Naive thymus-derived CD8-positive, alpha-beta T cell (primary cell): ENCODE measurements at places on chromosomes 4 and X.

DNA sequence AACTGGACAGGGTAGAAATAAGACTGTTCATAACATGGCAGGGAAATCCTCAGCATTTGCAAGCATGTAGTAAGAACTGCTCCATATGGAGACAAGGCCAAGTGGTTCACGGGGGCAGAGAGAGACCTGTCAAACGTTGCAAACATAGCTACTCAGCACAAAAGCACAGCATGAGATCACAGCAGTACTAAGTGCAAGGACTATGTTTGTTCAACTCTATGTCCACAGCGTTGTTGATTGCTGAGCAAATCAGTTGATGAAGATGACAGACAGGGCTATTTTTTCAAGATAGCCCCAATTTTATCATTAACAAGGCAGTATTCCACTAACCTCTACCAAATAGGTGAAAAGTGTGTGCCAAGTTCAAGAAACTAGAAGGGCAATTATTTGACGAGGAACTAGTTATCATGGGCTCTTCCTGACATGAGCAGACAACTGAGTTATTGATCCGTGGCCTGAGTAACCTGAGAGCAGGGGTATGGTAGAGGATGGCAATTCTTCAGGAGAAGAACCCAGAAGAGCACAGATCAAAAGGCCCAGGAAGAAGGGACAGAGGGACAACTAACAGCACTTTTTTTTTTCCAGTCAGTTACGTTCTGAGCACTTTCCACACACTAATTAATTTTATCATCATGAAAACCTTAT is 57.4 kb downstream of the SPOCK3 start:
- DNase-seq, result no peak

- no peak for DNase-seq
These were observed 2.0 kb upstream of the ZDHHC9 start for GRCh38 chrX:129845616-129846190.

DNA sequence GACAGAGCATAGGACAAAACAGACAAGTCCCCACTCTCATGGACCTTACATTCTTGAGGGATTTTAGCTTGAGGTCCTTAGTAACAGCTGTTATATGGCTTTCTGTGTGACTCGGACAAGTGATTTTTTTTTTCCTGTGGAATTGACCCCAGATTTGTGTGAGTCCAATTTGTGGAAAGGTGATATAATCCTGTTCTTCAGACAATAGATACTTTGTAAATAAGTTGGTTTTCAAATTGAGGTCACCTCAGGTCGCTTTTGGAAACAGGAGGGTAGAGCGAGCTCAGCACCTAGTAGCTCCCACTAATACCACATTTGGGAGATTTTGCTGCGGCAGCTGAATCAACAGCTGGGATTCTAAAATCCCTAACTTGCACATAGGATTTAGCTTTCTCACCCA is 1008.8 kb downstream of the ADGRL3 start:
- no peak for DNase-seq

GRCh38 chrX:29071525-29072320 is 484.5 kb downstream of the IL1RAPL1 start:
- no peak for DNase-seq

DNA sequence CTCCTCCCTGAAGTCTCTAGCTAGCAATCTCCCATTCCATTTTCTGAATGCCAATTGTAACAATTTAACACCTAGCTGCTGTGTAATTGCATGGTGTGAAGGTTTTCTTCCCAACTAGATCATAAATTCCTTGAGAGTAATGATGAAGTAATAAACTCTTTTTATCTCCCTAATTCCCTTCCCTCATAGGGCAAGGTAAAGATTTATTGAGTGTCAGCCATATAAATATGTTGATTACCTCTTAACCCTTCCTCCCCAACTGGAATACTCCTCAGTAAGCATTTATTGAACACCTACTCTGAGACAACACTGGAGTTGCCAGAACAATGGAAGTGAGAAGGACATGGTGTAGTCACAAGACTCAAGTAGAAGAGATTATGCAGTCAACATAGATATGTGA is 112.7 kb downstream of the CLCN5 start:
- no peak for DNase-seq

GRCh38 chrX:65695849-65696449 is 28.5 kb downstream of the MSN start:
- no peak for DNase-seq

- no peak for DNase-seq
These were observed 98.4 kb downstream of the STIM2 start for GRCh38 chr4:26958925-26959653.

DNA sequence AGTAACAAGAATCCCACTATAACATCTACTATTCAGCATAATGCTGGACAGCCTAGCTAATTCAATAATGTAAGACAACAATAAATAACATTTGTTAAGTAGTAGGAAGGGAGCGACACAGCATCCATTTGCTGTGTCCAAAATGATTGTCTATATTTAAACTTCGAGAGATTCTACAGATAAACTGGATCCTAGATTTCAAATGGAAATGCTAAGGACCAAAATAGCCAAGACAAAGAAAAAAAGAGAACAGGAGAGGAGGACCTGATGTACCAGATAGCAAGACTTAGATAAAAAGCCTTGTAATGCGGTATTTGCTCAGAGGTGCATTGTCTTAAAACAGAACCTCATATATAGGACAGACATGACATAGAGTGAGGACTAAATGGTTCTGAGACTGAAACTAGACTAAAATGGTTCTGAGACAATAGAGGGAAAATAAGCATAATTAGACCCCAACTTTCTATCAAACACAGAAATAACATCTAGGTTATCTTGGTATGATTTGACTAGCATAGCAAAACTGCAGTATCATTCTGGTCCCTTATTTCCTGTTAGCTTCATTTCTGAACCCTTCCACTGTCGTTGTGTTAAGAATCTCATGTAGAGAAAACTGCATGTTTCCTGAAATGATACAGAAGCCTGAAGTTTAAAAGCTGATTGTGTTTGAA is 3.8 kb downstream of the HPGDS start:
- DNase-seq, result no peak

DNA sequence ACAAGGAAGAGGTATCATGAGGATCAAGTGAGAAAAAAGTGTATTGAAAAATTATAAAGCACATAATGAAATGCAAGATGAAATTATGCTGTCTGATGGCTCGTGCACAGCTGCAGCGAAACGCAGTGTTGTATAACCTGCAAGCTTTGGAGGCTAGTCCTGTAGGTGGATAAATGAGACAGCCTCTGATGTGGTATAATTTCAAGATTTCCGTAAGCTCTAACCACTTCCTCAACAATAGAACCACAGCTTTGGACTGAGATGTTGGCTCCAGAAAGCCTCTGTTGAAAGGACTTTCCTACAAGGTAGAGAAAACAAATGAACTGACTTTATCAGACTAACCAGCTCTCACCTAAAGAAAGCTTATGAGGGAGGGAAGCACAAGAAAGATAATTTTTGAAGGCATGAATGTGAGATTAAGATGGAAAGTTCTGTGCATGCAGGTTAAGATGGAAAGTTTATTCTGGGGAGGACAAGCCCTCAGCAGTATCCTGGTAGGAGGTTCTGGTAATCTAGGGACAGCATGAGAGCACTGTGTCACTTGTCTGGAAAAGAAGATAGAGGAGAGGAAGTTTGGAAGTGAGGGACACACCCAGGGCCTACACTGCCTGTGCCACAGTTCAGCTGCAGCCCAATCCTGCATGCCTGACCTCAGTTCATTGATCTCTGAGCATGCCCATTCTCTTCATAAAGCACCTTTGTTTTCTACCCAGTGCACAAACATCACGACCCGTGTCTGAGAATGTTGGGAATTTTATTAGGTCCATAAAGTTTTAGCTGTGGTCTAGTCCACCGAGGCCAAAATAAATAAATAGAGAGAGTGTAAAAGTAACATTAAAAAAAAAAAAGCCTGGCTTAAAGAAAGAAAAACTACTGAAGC is 161.5 kb upstream of the SFRP2 start:
- peak; percentile 25 for DNase-seq

DNA sequence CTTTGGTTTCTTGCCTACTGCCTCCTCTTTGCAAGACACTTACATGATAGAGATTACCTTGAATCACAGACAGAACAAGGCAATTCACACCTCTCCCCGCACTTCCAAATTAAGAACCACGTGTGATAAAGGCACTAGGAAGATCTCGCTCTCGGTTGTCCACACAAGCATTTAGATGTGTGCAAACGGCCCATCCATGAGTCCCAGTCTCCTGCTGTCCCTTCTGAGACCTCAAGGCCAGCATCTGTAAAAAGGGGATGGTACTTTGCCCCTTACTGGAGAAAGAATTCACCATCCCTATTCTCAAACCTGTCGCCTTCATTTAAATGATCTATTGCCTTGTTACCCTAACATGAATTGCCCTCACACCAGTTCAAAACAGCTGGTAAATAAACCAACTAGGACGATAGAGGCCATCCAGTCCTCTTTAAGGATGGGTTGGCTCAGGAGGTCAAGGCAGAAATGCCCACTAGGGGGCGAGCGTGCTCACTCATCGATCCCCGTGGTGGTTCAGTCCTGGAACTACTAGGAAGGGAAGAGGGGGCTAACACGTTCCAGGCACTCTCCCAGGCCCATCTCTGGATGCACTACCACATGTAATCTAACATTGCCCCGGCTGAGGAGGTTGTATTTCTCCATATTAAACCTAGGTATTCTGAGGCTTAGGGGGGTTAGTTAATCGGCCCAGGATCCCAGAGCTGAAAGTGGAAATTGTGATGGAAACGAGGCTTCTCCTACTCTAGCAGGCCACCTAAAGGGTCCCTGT is 95.8 kb downstream of the DHX15 start:
- peak; percentile 19 for DNase-seq

- DNase-seq, result no peak
These were observed 17.6 kb downstream of the SH3RF1 start for GRCh38 chr4:169253113-169253671.

- DNase-seq, result peak; percentile 66
These were observed at the start of gene GPC3 for GRCh38 chrX:133985164-133985966. TSS of gene GPC3 (minus strand) at chrX:133985594.

GRCh38 chrX:99421796-99422195 is 988.3 kb downstream of the PCDH19 start:
- DNase-seq, result no peak

DNA sequence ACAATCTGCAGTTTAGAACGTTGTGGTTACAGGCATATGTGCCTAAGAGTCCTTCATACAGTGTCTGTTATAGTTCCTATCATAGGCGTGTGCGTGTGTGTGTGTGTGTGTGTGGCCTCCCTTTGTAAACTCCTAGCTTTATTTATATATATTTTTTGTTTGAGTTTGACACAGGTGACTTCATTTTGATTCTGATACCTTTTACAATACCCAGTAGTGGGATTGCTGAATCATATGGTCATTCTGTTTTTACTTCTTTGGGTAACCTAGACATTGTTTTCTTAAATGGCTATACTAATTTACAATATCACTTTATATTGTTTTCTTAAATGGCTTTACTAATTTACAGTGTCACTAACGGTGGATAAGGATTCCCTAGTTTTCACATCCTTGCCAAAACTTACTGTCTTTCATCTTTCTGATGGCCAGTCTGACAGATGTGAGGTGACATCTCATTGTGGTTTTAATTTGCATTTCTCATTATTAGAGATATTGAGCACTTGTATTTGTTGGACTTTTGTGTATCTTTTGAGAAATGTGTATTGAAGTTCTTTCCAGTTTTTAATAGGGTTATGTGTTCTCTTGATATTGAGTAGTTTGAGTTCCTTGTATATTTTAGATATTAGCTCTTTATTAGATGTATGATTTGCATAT is 211.1 kb upstream of the NUDT6 start:
- DNase-seq, result no peak

GRCh38 chr4:10168151-10168550 is 51.6 kb upstream of the WDR1 start:
- no peak for DNase-seq

DNA sequence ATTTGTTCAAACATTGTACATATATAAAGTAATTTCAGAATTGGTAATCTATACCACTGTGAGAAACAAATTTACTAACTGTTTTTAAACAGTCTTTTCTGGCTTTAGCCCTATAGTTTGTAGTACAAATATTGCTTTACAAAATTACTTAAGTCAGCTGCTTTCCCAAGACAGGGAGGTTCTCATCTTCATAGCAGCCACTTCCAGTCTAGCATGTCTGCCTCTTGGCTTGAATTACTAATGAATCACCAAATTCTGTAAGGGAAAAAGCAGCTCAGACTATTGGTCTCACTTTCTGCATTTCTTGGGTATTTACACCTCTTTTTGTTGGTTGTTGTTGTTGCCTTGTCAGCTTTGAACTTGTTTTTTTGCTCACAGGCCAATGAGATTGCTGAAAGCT is 187.2 kb downstream of the NPFFR2 start:
- DNase-seq, result no peak

DNA sequence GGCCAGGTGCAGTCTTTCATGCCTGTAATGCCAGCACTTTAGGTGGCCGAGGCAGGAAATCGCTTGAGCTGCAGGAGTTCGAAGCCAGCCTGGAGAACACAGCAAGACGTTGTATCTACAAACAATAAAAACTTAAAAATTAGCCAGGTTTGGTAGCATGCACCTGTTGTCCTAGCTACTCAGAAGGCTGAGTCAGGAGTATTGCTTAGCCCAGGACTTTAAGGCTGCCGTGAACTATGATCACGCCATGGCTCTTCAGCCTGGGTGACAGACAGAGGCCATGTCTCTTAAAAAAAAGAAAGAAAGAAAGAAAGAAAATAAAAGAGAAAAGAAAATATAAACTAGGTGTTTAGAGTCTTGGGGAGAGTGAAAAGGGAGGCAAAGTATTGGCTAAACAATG is 96.4 kb upstream of the PDE5A start:
- no peak for DNase-seq

GRCh38 chrX:154714925-154715324 is 36.0 kb downstream of the GAB3 start:
- peak; percentile 64 for DNase-seq

GRCh38 chr4:17012451-17012850 is 114.0 kb upstream of the LDB2 start:
- DNase-seq, result no peak
